ENCODE measurements at places on chromosomes 3 and 15. TPM values are rescaled to one million over a fixed set of nuclear protein-coding genes. Genes with fewer than 3 reads are reported as not detected.

- DNase-seq = no peak
Observed at GRCh38 chr3:149243540-149243939, 21.9 kb upstream of the CP start.

DNA sequence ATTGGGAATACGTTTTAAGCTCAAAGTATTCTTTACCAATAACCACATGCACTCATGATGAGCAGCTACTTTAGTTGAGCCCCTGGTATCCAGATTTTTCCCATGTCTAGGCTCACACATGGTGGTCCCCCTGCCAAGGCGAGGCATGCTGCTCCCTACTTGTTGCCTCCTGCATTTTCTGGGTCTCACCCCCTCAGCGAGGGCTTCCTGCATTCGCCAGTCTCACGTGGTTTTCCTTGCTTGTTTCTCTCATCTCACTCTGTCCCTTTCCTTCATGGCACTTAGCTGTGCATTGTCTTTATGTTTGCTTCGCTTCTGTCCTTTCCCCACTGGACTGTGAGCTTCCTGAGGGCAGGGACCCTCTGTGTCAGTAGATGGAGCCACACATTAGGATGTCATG is 99.2 kb downstream of the PDZRN3 start:
- no peak for DNase-seq

The PSTPIP1 gene
- 4.3 TPM for total RNA-seq

DNA sequence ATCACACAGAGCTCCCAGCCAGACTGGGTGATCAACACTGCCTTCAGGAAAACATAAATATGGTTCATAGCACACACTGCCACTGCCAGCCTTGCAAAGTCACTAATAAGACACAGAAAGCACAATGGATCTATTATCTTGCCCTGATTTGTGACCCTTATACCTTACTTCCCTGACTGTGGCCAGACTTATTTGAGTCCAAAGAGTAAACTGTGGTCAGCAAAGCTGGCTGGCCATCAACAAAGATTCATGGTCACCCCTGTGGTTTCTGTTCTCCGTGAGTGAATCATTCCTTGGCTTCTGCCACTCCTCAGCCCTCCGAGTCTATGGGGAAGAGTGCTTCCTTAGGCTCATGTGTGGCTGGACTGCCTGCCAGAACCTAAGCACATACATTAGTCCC is 437.7 kb downstream of the RAP2B start:
- DNase-seq = no peak

The PLSCR2 gene
- not detected for total RNA-seq

The TMC3 gene
- 0.20 TPM for total RNA-seq

GRCh38 chr3:108518895-108519294 is 8.5 kb upstream of the MYH15 start:
- no peak for DNase-seq

DNA sequence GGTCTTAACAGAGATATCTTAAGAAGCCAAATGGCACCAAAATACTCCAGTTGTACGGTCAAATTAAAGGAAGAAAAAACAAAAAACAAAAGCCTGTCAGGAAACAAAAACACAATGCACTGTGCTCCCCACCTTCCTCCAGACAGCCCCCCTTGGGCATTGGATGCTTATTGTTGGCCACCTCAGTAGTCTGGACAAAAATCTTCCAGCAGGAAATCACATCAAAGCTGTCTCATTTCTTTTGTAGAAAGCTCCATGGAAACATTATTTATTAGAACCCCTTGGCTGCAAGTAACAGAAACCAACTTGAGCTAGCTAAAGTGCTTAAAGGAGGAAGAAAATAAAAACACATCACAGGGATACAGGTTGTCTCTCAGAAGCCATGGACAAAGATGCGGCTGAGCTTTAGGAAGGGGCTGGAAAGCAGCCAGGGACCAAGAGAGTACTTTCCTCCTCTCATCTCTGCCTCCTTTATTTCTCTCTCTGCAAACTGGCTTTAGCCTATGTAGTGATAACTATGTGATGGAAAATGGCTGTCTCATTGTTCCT is 651.5 kb upstream of the ADAMTS9 start:
- no peak for DNase-seq

DNA sequence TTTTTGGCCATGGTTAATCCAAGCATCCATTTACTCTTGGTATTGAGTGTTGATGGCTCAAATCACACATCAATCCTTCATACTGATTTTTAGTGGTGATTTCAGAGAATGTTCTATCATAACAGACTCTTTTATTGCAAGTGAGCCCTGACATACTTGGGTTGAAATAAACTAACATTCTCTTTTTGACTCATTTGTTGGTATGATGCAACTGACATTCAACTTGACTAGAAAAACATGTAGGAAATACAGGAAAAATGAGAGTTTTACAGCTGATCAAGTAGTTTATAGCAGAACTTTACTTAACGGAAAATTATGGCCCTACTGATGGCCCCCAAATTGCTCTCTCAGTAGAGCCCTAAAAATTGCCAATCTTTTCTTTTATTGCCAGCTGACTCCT is 173.9 kb upstream of the CD96 start:
- no peak for DNase-seq

DNA sequence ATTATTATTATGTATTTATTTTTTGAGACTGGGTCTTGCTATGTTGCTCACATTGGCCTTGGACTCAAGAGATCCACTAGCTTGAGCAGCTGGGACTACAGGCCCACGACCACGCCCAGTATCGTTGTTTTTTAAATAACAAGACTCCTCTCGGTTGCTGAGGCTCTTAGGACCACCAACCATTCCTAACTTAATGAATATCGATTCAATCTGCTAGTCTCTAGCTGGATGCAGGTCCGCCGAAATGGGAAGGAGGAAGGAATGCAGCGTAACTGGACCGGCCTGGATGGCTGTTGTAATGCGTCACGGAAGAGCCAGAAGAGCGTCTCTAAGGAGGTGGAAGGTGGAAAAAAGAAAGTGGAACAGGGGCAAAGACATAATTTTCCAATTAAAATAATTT is 1.7 kb downstream of the ANXA2 start:
- peak; percentile 49 for DNase-seq

DNA sequence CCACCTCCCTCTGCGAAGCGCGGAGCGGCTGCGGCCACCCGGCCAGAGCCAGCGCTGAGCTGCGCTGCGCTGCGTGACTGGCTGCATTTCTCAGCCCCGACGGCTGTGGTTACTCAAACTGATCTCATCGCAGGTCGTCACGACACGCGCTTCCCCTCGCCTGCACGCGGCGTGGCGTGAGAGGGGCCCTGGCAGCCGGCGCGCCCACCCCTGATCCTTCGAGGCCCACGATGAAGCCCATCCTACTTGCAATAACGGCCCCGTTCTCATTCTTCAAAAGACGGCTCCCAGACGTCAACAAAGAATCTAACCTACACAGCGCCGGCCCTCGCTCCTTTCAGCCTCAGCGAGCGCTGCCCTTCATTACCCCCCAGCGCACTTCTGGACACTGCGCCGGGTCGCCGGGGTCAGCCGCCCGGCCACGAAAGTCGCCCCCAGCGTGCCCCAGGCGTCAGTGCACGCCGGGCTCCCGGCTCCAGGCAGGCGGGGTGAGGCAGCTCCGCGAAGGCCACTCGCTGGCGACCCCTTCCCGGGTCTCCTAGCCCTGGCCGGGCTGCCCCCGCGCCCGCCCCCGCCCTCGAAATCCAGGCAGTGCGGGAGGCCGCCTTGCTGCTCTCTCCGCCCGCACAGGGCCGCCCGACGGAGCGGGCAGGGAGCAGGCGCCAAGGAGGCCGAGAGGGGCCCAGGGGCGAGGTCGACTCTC is 9.9 kb upstream of the LEKR1 start:
- peak; percentile 12 for DNase-seq

DNA sequence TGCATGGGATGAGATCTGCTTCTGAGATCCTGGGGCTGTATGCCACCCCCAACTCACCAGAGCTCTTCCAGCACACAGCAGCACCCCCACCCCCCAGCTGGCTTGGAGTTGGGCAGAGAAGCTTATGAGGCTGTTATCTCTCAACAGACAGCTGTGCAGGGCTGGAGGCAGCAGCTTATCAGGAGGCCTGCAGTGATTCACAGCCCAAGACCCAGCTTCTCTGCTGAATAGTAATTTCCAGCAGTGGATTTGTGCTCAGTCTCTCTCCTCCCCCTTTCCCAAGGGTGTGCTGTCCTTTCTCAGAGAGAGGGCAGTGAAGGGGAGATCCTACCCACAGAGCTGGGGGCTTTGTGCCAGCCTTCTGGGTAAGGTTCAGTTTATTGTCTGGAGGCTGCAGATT is 2.1 kb downstream of the RPP25 start:
- no peak for DNase-seq

GRCh38 chr3:153397794-153398193 is 235.8 kb downstream of the RAP2B start:
- no peak for DNase-seq

- no peak for DNase-seq
Observed at GRCh38 chr3:10445561-10446175, 59.7 kb downstream of the ATP2B2 start.

DNA sequence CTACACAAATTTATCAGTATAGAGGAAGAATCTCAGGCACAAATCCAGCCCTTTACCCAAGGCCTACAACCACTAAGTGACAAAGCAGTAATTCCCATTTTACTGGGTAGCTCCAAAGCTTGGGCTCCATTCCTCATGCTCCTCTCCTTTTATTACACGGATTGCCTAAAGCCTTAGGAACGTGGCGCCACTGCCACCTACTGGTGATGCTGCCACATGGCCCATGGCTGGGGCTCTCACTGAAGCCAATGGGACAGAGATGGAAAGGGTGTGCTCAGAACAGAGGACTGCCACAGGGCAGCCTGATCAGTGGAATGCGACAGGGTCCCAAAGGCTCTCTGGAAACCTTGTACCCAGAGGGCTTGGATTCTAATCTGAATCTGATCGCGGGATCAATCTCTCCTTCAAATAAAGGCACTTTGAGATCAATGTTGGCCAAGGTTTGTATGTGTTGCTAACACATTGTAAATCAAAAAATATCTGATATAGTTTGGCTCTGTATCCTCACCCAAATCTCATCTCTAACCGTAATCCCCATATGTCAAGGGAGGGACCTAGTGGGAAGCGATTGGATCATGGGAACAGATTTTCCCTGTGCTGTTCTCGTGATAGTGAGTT is 33.5 kb upstream of the LYZL4 start:
- DNase-seq = peak; percentile 58

DNA sequence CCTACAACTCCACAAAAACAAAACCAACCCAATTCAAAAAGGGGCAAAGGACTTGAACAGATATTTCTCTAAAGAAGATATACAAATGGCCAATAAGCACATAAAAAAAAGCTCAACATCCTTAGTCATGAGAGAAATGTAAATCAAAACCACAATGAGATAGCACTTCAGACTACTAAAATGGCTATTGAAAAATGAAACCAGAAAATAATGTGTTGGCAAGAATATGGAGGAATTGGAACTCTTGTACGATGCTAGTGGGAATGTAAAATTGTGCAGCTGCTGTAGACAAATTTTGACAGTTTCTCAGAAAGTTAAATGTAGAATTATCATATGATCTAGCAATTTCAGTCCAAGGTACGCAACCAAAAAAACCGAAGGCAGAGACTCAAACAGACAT is 29.0 kb downstream of the KY start:
- no peak for DNase-seq

DNA sequence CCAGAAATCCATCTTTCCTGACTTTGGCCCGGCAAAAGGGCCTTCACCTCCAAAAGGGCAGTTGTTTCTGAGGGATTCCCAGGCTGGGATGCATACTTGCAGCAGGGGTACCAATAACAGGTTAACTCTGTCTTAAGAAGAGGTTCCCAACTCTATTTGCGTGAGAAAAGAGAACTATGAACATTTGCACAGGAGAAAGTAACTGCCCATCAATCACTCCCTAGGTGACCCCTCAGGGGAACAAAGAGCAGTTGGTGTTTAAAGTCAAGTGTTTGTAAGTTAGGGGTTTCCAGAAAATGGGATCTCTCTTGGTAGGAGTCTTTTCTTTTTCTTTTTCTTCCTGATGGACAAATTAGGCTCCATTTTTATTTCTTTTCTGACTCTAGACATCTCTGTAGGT is 97.3 kb downstream of the EPHB1 start:
- no peak for DNase-seq

The ERICH6 gene
- not detected for total RNA-seq

DNA sequence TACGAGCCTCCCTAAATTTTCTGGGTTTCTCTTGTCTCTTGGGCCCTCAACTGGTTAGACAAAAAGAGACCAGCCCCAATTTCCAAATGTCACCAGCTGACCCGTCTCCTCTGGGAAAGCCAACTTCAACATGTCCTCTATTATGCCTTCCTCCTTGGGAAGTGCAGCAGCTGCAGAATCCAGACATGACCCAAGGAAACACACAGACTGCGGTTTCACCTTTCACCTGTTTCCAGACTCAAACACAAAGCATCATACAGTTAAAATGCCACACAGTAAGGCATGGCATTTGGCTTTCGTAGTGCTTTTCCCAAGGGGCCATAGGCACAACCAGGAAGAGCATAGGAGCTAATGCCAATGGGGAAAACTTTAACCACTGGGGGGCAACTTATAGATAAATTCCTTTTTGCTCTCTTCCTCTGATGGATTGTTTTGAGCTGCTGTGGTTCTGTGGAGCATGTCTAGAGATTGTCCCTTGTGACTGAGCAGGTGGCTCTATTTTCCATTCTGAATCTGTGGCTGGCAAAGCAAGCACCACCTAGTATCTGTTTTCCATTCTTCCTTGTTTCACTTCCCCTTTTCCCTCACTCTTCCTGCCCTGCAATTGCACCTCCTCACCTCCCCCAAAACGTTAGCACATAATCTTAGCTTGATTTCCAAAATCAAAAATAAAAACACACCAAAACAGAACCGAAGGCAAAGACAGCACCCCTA is 49.3 kb downstream of the HHLA2 start:
- no peak for DNase-seq

GRCh38 chr15:92715758-92716157 is 60.2 kb upstream of the FAM174B start:
- DNase-seq = peak; percentile 34

The CISH gene
- 10.0 TPM for total RNA-seq

DNA sequence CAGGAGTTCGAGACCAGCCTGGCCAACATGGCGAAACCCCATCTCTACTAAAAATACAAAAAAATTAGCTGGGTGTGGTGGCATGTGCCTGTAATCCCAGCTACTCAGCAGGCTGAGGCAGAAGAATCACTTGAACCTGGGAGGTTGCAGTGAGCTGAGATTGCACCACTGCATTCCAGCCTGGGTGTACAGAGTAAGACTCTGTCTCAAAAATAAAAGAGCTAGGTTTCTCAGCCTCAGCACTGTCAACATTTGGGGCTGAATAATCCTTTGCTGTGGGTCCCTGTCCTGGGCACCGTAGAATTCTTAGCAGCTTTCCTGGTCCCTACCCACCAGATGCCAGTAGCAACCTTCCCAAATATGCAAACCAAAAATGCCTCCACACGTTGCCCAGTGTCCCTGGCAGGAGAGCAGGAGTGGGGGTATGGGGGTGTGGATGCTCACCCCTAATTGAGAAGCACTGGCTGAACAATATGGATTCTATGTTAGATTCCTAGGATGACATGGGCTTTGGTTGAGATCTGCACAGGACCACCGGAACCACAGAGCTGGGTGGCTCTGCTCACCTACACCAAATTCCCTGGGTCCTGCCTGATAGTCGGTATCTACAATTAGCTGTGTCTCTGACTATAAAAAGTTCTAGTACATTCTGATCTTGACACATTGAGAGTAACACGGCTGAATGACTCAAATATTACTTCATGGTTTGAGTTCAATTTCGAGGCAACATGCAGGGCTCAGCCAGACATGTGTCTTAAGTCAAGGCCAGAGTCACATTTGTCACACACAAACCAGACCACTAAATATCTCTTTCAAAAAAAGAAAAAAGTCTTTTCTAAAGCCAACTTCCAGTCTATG is 577.0 kb upstream of the MDFIC2 start:
- DNase-seq = no peak
